ENCODE measurements at places on chromosomes 5 and 9.

DNA sequence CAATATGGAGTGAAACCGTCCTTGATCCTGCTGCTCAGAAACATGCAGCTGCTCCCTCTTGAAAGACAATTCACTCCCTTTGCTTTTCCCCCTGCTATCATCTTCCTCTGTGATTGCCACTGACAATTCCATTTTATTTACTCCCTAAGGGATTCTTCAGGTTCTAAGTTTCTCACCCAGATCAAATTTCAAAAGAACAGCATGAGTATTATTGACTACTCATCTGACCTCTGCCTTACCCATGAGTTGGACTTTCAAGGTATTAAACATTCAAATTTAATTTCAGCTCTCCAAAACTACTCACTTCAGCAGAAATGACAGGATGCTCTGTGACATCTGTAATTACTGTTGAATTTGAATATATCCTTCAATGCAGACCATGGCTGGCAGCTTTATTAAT, 236.5 kb upstream of the HAPLN1 start:
- no peak for DNase-seq

DNA sequence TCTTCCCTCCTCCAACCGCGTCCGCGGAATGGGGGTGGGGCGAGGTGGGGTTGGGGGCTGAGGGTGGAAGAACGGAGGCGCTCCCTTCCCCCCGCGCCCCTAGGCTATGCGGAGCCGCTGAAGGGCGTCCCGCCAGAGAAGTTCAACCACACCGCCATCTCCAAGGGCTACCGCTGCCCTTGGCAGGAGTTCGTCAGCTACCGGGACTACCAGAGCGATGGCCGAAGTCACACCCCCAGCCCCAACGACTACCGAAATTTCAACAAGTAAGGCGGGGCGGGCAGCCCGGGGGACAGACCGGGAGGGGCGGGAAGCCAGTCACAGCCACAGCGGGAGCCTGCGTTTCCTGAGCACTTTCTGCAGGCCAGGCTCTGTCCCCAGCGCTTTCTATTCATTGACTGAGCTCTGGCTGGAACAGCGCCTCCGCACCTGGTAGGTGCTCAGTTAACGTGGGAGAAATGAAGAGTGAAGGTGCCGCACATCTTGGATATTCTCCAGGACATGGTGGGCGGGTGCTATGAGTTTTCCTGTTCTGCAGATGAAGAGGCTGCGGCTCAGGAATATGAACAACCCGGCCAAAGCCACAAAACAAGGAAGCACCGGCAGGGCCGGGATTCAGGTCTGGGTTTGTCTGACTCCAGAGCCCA, 11.3 kb downstream of the MYOZ3 start:
- peak; percentile 64 for DNase-seq

DNA sequence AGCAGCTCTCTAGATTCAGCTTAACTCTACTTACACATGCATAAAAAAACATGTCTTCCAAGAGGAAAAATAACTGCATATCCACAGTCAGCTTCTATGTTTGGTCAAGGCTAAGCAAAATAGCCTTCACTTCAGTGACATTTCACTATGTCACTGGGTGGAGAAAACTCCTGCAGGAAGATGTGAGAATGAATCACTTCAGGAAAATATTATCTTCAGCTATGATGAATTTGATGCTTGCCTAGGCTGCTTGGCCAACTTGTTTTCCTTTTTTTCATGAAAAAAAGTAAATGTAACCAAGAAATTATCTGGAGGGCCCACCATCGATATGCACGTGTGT, 143.0 kb upstream of the ZNF608 start:
- DNase-seq = no peak

- no peak for DNase-seq
Measured at GRCh38 chr5:8033261-8033660, 164.3 kb downstream of the MTRR start.

- DNase-seq = no peak
Measured at GRCh38 chr9:109242014-109242413, 75.0 kb upstream of the FRRS1L start.

GRCh38 chr5:24823625-24824024, 178.8 kb upstream of the CDH10 start:
- no peak for DNase-seq

DNA sequence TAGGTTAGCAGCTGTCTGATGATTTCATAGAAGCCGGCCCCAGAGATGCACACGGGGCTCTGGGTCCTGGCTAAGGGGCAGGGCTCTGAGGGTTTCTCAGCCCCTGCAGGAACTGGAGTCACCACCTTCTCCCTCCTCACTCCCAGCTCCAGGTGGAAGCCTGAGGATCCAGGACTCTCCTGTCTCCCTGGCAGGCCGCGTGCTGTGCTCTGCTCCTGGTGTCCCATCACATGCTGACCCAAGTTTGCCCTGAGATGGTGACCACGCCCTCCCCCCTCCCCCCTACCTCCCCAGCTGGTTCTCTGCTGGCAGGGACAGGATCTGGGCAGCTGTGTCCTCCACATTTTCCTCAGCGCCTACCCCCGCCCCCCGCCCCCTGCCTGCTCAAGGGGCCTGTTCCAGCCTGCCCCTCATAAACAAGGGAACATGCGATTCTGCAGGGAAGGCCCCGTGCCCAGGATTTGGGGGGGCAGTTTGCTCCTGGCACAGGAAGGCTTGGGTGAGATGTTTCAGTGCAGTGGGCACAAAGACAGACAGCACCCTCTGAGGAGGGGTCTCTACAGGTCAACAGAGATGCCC, 87.4 kb downstream of the PSD2 start:
- DNase-seq = no peak

GRCh38 chr9:95150903-95151302, 166.6 kb downstream of the FANCC start:
- DNase-seq = no peak

DNA sequence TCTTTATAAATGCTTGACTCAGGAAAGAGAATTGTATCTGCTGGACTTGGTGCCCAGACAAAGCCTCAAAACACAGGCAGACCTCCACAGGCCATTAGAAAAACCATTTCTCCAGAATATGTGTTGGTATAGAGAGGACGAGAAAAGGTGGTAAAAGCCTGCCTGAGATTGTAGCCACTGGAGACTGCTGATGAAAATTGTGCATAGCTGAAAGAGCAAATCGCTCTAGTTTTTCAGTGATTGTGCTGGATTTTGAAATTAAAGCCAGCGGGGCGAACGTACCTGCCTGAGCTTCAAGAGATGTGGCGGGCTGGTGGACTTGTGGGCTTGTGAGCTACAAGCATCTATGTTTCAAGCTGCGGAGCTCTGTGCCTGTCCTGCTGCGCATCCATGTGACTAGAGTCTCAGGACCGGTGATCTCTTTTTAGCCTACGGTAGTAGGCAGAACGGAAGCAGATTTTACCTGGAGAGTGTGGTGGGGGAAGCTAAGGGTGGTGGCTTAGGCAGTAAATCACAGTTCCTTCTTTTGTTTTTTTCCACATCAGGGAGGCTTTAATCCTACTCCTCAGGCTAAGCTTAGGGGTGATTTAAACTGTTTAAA, 193.6 kb downstream of the SREK1 start:
- no peak for DNase-seq

- no peak for DNase-seq
Measured at GRCh38 chr9:99433095-99433494, 211.0 kb downstream of the SEC61B start.

DNA sequence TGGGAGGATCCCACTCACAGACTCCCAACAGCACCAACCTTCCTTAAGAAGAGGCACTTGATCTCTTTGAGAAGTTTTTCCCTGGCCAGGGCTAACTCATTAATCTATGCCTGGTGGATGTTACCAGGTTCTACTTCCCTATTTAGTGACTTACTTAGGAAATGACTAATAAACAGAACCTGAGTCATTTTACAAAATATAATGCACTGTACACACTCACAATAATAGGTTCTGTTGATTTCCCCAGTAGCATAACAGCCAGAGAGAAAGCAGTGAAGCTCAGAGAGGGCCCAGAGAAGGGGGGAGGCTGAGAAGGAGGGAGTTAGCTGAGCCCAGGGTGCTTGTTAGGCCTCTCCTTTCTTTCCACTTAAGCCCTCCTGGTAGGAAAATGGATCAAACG, 27.1 kb downstream of the FRMD3 start:
- DNase-seq = peak; percentile 12

GRCh38 chr9:92353051-92353450, 27.3 kb downstream of the CENPP start:
- DNase-seq = no peak

All from GM03348 (cell line).